RCC 7860 (cell line): ENCODE measurements at places on chromosomes 7 and 10.

GRCh38 chr10:93274419-93274818 is 200.7 kb downstream of the CYP26A1 start:
- no peak for DNase-seq

DNA sequence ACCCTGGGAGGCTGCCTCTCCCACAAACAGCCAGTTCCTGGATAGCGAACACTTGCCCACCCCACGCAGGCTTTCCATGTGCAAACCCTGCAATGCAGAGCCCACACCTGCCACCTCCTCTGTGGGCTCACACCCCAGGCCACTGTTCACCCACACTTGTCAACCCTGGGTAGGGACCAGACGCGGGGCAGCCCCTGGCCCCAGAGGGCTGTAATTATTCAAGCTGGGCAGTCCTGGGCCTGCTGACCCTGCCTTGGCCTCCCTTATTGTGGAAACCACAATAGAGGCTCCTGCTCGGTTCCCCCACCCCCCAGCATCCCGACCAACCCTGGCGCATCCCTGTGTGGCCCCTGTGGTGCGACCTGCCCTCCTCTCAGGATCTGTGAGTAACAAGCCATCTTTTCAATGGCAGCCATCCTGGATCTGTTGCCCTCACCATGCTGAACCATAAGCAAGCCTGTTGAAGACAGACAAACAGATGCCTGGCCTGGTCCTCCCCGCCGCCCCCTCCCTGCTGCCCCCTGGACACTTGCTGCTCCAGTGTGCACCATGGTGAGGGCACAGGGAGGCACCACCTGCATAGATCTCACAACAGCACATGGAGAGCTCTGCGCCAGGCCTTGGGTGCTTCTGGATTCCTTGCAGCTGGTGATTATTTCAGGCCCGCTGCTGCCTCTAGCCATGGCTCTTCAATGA is 15.8 kb upstream of the UBE3C start:
- DNase-seq = no peak

DNA sequence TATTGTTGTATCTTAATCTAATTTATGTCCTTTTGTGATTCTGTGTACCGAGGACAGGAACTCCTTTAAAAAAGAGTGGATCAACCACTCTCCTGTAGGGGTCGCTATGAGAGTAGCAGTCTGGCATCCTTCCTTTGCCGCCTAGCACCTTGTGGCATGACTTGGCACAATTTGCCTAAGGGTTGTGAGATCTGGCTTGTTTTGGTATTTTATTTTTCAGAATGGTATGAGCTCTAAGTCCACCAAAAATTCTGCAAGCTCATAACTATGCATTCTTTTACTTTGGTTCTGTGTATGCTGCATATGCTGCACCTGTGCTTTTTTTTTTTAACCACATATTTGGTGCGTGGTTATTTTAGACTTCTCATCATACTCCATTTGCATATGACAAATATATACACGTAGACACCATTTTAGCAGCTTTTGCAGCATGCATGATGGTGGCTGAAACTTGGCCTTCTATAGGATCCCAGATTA is 112.8 kb downstream of the CDK14 start:
- DNase-seq = no peak

DNA sequence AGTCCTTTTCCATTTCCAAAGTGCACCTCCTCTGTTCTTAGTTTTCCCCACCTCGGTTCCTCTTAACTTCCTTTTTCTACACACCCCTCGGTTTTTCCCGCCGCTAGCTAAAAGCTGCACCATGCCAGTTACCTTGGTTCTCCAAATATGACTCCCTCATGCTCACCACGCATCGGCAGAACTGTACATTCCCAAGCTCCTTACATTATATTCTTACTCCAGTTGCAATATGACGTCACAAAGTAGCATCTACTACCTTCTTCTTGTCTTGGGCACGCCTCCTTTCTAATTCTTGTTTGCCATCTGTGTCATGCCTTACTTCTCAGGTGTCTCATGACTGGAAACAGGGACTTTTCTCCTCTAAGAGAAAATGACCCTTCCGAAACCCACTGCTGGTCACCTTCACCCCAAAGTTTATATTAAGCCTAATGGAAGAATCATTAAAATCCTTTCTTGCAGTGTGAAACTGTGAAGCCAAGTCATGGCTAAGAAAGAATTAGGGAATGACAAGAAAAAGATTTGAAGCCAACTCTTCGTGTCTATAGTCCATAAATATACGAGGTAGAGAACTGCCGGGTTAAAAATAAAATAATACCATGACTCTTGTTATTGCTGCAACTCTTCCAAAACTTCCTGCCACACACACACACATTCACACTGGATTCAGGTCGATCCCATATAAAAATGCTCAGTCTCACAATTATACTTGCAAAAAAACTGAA is 1.7 kb downstream of the ESYT2 start:
- DNase-seq = no peak

DNA sequence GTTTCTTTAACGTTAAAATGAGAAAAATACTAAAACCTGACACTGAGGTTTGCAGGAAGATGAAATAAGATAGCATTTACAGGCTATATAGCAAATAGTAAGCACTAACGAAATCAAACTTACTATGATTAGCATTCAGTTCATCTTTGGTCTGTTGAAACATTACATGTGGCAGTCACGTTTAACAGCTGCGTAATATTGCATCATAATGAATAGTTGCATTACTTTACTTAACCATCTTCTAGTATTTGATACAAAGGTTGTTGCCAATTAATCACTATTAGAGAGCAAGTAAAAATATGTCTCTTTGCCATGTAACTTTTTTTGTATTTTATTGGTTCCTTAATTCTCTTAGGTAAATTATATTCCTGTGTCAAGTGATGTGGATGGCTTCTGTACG is 131.8 kb upstream of the GHITM start:
- DNase-seq = no peak

DNA sequence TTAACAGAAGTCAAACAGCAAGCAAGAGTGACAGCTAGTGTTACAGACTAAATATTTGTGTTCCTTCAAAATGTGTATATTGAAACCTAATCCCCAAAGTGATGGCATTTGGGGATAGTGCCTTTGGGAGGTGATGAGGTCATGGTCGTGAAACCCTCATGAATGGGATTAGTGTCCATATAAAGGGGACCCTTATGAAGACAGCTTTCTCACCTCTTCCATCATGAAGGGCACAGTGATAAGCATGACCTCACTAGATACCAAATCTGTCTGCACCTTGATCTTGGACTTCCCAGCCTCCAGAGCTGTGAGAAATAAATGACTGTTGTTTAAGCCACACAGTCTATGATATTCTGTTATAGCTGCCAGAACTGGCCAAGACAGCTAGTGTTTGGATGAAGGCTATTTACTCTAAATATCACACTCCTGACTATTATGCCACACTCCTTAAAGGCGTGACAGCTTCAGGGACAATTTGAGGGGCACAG is 235.7 kb upstream of the TMEM72 start:
- DNase-seq = no peak

DNA sequence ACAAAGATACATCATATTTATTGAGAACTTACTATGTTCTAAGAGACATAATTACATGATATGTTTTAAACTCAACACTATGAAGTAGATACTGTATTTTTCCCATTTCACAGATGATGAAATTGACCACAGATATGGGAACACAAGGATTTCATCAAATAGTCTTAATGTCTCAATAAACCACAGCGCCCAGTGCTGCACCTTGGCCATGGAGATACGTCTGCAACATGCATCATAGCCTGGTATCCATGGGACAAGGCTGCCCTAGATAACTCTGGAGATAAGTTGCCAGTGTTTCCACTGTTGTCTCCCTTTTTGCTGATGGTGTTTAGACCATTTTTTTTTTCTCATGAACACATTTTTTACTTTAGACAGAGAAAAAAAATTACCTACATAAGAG is 97.5 kb downstream of the GNAT3 start:
- DNase-seq = no peak

DNA sequence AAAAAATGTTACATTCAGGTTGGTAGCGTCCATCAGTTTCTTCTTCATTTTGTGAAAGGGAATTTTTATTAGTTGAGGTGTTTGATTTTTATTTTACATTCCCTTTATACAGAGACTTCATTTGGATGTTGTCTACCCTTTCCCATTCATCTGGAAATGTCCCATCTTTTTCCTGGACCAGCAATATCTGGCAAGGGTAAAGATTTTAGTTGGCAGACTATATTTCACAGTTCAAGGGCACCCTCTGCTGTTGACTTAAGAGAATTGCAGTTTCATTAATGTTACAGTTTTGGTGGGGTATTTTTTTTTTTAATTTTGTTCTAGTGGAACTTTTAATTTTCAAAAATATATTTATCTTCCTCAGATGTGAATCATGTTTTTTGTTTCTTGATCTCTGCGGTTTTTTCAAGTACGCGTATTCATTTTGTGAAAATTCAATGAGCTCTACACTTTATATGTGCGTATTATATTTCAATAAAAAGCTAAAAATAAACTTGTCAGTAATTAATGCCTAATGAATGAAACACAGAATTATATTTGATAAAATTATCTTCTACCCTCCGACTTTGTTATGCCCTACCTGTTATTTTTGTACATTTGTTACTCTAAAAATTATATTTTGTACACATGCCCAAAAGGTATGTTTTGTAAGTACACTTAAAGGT is 97.9 kb upstream of the KLF14 start:
- peak; percentile 47 for DNase-seq

- no peak for DNase-seq
Measured at GRCh38 chr10:124888262-124888661, 53.7 kb upstream of the ZRANB1 start.

GRCh38 chr10:132385389-132385667 is 11.7 kb upstream of the PWWP2B start:
- no peak for DNase-seq
